Breast epithelium (tissue), 4 donors: ENCODE measurements at places on chromosomes 7 and 10. TPM values are rescaled to one million over a fixed set of nuclear protein-coding genes. Genes with fewer than 3 reads are reported as not detected.

GRCh38 chr7:12945901-12946300, 258.5 kb downstream of the ARL4A start:
- no peak for DNase-seq

GRCh38 chr10:10397906-10398305, 619.8 kb upstream of the CELF2 start:
- no peak for DNase-seq

DNA sequence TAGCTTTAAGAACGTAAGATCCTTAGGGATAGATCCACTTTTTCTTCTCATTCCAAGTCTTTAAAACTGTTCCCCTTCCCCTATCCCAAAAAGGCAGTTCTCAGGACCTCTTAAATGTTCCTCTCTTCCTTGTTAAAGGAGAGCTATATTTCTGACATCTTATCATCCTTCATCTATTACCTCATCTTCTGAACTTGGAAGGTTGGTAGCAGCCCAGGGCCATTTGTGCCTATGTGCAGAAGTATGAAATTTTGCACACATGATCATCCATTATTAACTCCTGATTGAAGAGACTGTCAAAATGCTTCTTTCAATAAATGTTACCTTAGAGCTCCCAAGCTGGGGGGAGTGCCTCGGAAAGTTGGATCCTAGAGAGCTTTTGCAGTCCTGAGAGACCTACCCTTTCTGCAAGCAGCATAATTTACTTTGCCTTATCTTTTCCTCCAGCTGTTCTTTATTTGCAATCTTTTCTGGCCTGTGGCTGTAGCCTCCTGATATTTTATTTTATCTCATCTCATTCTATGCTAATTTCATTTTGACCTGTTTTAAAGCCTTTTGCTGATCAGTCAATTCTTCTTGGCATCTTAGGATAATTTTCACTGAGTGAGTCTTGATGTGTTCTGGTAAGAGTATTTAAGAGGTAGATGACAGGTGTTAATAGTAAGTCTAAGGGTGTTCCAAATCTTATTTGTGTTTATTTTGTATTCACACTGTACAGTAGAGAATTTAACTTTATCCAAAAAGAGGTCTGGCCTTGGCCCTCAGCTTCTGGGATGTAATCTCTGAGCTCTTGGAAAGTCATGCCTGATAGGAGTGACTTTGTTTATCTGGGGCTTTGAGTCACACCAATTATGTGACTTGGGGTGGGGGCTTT, 135.0 kb upstream of the PDLIM1 start:
- no peak for DNase-seq

DNA sequence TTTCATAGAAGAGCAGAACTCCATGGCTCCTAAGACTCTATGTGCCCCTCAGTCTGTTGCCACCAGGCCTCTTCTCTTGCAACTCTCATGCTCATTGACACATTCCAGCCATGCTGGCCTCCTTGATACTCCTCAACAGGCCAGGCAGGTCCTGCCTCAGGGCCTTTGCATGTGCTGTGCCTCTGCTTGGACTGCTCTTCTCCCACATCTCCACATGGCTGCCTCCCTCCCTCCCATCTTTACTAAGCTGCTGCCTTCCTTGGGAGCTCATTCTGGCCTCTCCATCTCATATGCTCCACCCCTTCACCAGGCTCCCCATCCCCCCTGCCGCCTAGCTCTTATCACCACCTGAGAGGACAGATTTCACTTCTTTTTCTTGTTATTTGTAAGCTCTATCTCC, 103.8 kb upstream of the GPR26 start:
- DNase-seq = peak; percentile 19

- DNase-seq = no peak
These were observed 107.9 kb downstream of the CYTH3 start for GRCh38 chr7:6164491-6164890.

- DNase-seq = no peak
These were observed 11.8 kb downstream of the CUTC start for GRCh38 chr10:99743841-99744240.

- no peak for DNase-seq
These were observed 201.5 kb downstream of the DNAJB9 start for GRCh38 chr7:108770981-108771745.

DNA sequence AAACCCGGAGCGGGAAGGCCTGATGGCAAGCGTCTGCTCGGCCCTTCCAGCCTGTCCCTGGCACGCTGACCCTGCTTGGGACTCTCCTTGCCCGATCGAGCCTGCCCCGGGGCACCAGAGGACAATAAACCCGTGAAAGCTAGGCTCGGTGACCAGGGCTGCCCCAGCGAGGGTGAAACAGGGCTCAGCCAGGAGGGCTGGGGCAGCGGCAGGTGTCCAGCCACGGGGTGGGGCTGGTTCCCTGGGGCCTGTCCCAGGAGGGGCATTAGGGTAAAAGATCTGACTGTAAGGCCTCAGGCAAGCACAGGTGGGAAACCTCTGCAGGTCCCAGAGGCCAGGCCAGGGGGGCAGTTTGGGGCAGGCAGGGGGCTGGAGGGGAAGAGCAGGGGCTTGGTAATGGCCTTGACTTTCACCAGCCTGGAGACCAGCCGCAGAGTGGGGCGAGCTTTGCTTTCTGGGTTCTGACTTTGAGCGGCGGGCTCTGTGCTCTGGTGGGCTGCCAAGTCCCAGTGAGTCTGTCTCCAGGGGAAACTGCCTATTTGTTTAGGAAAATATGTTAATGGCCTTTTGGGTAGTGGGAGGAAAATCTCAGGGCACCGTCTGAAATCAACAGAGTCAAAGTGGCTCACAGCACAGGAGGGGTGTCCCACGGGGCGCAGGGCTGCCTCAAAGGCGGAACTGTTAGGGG, 68.2 kb upstream of the INPP5A start:
- DNase-seq = no peak

GRCh38 chr10:48794074-48794473, 109.4 kb downstream of the WDFY4 start:
- DNase-seq = no peak

DNA sequence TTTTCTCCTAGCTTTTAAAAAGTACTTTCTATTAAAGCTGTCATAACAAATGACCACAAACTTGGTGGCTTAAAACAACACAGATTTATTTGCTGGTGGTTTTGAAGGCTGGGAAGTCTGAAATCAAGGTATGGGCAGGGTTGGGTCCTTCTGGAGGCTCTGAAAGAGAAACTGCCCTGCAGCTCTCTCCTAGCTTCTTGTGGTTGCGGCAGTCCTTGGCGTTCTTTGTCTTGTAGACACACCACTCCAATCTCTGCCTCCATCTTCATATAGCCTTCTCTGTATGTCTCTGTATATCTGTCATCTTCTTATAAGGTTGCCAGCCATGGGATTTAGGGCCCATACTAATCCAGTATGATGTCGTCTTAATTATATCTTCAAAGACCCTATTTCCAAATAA, 79.4 kb upstream of the PRR15 start:
- DNase-seq = no peak

GRCh38 chr10:12397941-12398340, 48.6 kb downstream of the CAMK1D start:
- DNase-seq = no peak

DNA sequence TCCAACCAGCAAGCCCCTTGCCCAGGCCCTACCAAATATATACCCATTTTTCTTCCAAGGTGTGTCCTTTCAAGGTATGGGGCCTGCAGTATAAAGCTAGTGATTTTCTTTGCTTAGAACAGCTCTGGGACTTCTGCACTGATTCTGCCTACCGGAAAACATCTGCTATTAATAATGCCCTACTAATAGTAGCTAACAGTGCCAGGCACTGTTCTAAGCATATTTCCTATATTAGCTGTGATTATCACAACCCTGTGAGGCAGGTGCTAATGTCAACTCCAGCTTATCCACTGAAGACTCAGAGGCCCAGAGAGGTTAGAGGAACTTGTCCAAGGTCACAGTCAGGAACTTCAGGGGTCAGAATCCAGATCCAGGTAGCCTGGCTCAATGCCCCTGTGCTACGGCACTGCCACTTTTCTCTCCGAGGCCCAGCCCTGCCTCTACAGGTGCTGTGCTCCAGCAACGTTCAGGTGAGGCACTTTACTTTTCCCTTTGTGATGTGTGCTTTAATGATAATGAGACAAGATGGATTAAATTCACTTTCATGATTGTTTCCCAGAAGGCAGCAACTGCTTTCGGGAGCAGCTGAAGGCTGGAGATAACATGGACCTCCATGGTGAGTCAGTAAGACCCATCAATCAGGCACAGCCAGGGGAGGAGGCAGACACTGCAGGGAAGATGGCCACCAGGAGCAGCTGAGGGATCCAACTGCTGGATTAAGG, 26.7 kb downstream of the TAS2R41 start:
- no peak for DNase-seq

DNA sequence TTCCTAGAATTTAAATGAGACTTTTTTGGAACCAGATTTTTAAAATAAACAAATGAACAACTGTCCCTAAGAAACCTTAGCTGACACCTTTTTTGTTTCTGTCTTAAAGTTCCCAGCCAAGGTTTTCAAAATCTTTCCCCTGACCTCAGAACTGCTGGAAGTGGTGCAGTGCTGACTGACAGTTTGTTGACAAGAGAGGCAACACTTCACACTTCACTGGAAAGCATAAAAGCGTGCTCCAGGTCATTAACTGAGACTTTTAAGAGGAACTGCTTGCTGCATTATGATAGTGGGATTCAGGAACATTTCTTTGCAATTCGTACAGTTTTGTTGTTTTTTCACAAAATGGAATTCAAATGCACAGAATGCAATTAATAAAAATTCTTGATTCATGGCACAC, 36.2 kb downstream of the SYPL1 start:
- no peak for DNase-seq

DNA sequence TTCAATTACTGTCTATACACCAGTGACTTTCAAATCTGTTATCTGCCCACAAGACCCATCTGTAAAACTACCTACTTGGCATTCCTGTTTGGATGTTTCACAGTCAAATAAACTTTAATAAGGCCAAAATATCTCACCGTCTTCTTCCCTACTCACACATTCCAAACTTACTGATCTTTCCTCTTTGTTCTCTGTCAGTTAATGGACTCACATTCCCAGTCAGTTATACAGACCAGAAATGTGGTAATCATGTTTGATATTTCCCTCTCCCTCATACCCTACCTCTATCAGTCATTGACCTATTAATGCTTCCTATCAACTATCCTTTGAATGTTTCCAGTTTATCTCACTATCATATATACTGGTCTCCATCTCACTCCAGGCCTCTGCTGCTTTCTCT, 28.5 kb upstream of the HDAC9 start:
- no peak for DNase-seq

DNA sequence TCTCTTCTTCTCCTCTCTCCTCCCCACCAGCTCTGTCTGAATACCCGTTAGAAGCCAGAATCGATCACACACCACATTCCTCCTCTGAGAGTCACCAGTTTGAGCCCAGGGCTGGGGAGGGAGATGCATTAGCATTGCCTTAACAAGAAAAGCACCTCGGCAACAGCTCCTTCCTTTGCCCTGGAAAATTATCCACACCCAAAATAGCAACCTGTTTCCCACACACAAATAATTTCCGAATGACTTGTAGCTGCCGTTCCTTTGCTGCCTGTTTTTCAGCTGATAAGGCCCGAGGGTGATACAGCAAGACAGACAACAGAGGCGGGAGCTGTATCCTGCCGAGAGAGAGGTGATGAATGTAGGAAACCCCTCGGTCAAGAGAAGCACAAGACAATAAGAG, 91.3 kb downstream of the CPXM2 start:
- no peak for DNase-seq

- DNase-seq = no peak
These were observed 50.4 kb downstream of the FAM171A1 start for GRCh38 chr10:15320522-15321203.

GRCh38 chr7:140448781-140449480, 30.4 kb downstream of the MKRN1 start:
- DNase-seq = no peak

GRCh38 chr10:3769556-3769955, 15.5 kb downstream of the KLF6 start:
- DNase-seq = no peak

GRCh38 chr10:50604049-50604640, 19.6 kb downstream of the SGMS1 start:
- no peak for DNase-seq

DNA sequence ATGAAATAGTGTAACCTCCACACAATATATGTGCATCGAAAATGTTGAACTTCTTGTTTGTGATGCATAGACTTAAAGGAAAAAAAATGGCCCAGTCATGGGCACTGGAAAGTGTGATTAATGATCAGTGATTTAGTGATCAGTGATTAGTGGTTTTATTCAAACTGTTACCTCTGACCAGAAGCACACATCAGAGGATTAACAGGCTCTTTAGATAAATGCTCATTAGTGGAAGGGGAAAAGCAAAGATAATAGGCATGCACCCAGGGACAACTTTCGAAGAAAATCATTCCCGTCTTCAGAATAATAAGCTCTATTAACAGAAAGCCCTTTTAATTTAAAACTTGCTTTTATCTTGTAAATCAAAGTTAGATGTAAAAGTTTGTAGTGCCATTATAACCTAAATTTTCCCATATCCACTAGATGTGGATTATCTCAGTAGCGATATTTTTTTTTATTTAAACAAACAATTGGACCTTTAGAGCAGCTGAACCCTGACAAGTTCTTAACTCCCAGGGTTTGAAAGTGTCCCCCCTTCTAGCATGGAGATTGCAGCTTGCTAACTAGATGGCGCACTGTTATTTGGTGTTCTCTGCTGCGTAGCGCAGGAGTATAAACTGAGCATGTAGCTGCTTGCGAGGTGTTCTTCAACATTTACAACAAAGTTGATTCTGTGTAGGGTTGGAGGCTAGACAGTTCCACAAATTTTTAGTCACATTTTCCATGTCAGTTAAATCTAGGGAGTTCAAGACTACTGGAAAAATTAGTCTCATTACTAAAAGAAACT, at the start of gene CREB5:
Gene CREB5 (plus strand): TSS at position 643 of the 787 bp plus-strand sequence. CDS start 397 bp downstream, outside the sequence.
- no peak for DNase-seq

- DNase-seq = no peak
These were observed 554.4 kb upstream of the SORCS1 start for GRCh38 chr10:107718864-107719263.

The FRG2B gene
- not detected for total RNA-seq

The SRGN gene
- total RNA-seq = 97.2 TPM

The BICC1 gene
- total RNA-seq = 26.2 TPM

The CPA2 gene
- total RNA-seq = not detected

The ACADSB gene
- 32.4 TPM for total RNA-seq

The TMEM139 gene
- 1.4 TPM for total RNA-seq

The GIMAP4 gene
- 29.8 TPM for total RNA-seq

The C10orf62 gene
- total RNA-seq = 0.33 TPM

The STK31 gene
- 1.2 TPM for total RNA-seq

The ASB15 gene
- total RNA-seq = 0.15 TPM

The PTF1A gene
- not detected for total RNA-seq
